ENCODE measurements at places on chromosomes 16 and 17. TPM values are rescaled to one million over a fixed set of nuclear protein-coding genes. Genes with fewer than 3 reads are reported as not detected.

GRCh38 chr16:27106305-27106704, 39.6 kb downstream of the C16orf82 start:
- DNase-seq, result no peak

Gene ABR
- total RNA-seq, result 13.4 TPM

DNA sequence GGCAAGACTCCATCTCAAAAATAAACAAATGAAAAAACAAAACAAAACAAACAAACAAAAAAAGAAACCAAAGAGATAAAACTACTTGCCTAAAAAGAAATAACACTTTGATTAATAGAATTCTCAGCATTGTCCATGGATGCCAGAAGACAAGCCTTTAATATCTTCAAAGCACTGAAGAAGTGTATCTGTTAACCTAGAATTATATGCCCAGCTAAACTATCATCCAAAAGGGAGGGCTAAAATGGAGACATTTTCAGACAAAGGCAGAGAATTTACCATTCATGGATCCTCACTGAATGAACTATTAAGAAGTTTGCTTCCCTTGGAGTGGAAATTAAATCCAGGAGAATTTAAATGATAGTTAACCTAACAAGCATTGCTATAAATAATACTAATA, 130.1 kb upstream of the SEC14L1 start:
- DNase-seq, result no peak

DNA sequence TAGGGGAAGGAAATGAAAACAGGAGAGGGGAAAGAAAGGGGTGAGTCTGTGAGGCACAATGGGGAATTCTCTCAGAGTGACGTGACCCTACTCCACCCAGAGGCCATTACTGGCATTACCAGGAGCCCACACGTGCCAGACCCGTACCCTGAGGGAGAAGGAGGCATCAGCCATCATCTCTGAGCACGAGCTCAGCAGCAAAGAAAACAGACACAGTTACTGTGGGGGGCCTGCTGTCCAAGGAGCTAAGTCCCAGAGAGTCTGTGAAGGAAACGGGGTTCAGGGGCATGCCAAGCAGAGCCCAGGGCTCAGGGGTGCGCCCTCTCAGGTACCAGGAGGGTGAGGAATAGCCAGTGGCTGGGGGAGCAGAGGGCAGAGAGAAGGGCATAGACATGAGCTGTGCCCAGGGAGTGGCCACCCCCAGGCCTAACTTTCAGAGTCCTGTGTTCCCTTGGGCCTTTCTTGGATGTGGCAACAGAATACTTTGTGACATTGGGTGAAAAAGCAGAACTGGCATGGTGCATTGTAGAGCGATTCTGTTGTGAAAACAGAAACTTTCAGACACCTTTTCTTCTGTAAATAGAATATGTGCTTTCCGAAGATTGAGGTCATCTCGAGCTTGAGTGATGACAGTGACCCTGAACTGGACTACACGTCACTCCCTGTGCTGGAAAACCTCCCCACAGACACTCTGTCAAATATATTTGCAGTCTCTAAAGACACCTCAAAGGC, 11.3 kb downstream of the TAF1C start:
- DNase-seq, result no peak

GRCh38 chr17:14206891-14207290, 29.8 kb downstream of the CDRT15 start:
- DNase-seq, result no peak

- DNase-seq, result peak; percentile 85
These were observed 6.2 kb downstream of the AKAP1 start for GRCh38 chr17:57091186-57091618.

GRCh38 chr17:29124135-29124924, 55.9 kb downstream of the MYO18A start:
- DNase-seq, result no peak

Gene ASIC2
- not detected for total RNA-seq

GRCh38 chr16:69012906-69013305, 92.5 kb upstream of the HAS3 start:
- no peak for DNase-seq

GRCh38 chr17:60170835-60171752, 21.3 kb downstream of the CA4 start:
- DNase-seq, result peak; percentile 49

DNA sequence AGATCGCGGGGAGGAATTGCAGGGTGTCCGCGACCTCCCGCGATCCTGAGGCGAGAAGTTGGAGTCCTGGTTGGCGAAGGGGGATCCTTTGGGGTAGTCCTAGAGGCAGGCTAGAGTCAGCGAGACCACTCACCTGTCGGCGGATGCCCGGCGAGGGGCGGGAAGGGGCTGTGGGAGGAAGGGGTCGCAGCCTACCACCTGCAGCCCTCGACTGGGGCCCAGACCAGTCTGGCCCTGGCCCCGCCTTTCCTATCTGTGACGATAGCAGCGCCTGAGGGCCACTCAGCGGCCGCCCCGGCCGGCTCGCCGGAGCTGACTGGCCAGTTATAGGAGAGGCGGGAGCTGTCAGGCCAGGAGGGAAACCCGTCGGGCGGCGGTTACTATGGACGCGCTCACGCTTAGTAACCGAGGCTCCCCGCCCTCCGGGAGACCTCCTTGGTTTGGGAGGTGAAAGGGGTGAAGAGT, at the start of gene TEKT3:
TSS of gene TEKT3 (minus strand) at position 213 of the 465 bp plus-strand sequence. CDS start 10,012 bp downstream, outside the sequence.
- DNase-seq, result peak; percentile 67

- DNase-seq, result no peak
These were observed 167.5 kb downstream of the UTP18 start for GRCh38 chr17:51427856-51428255.

- no peak for DNase-seq
These were observed 70.3 kb downstream of the NFATC3 start for GRCh38 chr16:68155425-68155824.

GRCh38 chr16:17366299-17366961, 104.3 kb downstream of the XYLT1 start:
- DNase-seq, result no peak

Gene ABCA10
- total RNA-seq, result 3.1 TPM

DNA sequence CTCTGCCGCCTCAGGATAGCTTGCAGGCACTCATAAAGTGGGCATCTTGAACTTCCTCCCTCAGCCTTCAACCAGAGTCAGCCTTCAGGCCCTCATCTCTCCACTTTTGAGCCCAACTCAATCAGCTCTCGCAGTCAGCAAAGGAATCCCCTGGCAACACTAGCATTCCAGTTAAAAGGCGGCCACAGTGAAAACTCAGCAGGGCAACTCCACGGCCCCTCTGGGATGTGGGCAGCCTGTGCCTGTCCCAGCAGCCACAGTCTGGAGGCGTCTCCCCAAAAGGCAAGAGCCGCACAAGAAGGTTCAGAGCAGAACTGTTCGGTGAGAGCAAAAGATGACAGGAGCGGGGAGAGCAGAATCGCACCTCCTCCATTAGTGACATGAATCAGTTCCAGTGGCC, 9.0 kb downstream of the TMEM11 start:
- DNase-seq, result no peak

Gene SMTNL2
- not detected for total RNA-seq

DNA sequence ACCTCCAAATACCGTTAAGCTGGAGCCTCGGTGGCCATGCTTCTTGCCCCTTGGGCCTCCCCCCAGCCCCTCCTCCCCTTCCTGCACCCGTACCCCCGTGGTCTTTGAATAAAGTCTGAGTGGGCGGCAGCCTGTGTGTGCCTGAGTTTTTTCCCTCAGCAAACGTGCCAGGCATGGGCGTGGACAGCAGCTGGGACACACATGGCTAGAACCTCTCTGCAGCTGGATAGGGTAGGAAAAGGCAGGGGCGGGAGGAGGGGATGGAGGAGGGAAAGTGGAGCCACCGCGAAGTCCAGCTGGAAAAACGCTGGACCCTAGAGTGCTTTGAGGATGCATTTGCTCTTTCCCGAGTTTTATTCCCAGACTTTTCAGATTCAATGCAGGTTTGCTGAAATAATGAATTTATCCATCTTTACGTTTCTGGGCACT, 928 bp downstream of the HBA1 start:
- no peak for DNase-seq

DNA sequence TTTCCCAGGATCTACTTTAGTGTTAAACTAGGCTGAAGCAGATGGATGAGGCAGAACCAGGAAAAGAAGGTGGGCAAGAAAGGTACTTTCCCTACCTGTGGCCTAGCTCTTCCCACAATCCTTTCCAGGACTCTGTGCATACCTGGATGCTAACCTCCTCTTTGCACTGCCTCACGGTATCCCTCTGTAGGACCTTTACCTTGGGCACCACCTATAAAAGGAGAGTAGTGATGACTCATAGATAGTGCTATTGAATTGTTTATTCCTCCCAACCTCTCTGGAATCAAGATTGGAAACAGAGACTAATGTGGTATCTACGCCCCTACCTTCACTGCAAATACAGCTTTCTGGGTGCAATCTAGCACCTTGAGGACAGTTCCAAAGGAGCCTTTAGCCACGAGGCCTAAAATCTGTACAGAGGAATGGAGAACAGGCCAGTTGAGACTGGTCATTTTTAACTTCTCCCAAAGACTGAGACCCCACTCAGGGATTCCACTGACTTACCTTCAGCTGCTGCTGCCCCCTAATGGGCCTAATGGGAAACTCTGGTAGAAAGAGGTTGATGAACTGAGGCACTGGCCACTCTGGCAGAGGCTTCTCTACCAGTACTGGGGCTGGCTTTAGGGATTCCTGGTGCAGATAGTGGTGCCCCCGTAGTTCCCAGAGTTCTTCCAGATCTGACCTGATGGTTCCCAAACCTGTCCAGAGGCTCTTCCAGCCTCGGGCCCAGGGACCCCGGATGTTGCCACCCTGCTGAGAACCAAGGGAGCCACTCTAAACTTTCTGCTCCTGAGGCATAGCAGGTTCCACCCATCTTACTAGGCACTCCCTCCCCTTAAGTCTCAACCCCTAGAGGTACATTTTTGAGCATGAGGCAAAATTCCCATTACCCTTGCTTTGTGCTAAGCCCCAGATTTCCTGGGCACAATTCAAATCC, 781 bp downstream of the RSKR start:
- DNase-seq, result no peak

- no peak for DNase-seq
These were observed 57.2 kb downstream of the SDK2 start for GRCh38 chr17:73586921-73587602.

GRCh38 chr16:1357906-1358566, 6.3 kb downstream of the GNPTG start:
- no peak for DNase-seq

Gene PLA2G10
- not detected for total RNA-seq

DNA sequence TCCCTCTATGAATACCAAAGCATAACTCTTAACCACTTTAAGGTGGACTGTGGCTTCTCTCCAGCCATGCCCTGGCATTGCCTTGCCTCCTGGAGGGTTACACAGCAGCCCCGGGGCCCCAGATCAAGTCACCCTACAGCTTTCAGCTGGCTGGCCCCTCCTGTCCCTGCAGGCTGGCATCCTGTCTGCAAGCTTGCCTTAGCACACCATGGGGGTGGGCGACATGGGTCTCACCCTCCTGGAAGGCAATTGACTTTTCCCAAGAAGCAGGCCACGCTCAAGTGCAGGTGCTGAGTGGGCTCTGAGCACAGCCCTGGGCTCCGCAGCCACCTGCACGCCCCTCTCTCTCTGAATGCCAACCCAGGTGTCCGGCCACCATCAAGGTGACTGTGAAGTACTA, 25.8 kb upstream of the AKTIP start:
- no peak for DNase-seq

- no peak for DNase-seq
These were observed 1.4 kb downstream of the LIG3 start for GRCh38 chr17:34981538-34982241.

Gene RRAD
- total RNA-seq, result 0.98 TPM

DNA sequence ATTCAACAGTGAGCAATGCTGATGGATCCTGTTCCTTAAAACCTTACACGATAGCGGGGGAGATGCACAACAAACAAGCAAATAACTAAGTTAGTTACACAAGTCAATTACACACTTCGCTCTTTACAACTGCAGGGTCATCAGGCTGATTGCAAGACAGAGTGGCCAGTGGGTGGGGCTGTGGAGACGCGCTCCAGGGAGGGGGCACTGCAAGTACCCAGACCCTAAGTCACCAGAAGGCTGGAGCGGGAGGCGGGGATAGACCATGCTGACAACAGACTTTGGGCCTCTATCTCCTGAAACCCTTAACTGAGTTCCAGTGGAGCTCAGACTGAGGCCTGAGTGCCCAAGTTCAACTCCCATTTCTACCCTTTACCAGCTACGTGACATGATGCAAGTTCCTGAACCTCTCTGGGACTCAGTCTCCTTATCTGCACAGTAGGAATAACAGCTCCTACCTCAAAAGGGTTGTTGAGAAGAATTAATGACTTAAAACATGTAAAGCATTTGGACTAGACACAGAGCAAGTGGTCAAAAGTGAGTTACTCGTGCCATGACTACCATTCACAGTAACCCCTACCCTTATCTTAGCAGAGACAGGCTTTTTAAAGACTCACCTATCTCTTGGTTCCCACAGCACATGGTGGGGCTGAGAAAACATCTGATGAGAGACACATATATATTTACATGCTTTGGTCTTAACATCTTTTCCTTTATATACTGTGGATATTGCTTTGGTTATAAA, 10.4 kb downstream of the CPPED1 start:
- no peak for DNase-seq

GRCh38 chr17:28747801-28748750, 4.3 kb downstream of the TRAF4 start:
- DNase-seq, result no peak

Gene SULT1A1
- total RNA-seq, result 179 TPM

Gene SLC47A1
- 101 TPM for total RNA-seq

Gene CLEC18C
- total RNA-seq, result 0.40 TPM

Gene USP6
- 0.08 TPM for total RNA-seq

GRCh38 chr17:75647061-75647460, 13.8 kb downstream of the SMIM5 start:
- DNase-seq, result no peak

Gene PRSS33
- not detected for total RNA-seq

- DNase-seq, result no peak
These were observed 38.2 kb upstream of the NUDT7 start for GRCh38 chr16:77684181-77684526.

Gene SNAI3
- 0.43 TPM for total RNA-seq

Gene GPR139
- not detected for total RNA-seq

GRCh38 chr17:13209081-13209480, 191.3 kb upstream of the ELAC2 start:
- DNase-seq, result no peak

Gene NECAB2
- total RNA-seq, result 12.9 TPM

Gene TEX19
- not detected for total RNA-seq

- no peak for DNase-seq
These were observed 10.6 kb upstream of the MEFV start for GRCh38 chr16:3266873-3267537.

DNA sequence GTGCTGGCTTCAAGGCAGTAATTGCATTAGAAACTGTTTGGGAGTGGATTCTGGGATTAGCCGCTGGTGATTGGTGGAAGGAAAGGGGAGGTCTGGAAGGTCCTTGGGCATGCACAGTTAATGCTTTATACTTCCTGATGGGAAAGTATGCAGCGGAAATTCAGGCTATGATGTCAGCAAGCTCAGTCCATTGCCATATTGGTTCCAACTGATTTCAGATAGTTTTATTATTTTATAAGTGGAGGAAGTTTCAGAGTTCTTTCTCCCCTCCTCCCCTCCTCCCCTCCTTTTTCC, 8.1 kb upstream of the CMTR2 start:
- no peak for DNase-seq

Gene C17orf78
- not detected for total RNA-seq

Gene KRT23
- 0.13 TPM for total RNA-seq

Measured in left lobe of liver (tissue), 2 donors.